Cerebellar cortex (tissue), 1 donor: ENCODE measurements at places on chromosomes 3 and 15.
A peak's percentile ranks its signal among the peaks of the same experiment; 100 is the strongest.

DNA sequence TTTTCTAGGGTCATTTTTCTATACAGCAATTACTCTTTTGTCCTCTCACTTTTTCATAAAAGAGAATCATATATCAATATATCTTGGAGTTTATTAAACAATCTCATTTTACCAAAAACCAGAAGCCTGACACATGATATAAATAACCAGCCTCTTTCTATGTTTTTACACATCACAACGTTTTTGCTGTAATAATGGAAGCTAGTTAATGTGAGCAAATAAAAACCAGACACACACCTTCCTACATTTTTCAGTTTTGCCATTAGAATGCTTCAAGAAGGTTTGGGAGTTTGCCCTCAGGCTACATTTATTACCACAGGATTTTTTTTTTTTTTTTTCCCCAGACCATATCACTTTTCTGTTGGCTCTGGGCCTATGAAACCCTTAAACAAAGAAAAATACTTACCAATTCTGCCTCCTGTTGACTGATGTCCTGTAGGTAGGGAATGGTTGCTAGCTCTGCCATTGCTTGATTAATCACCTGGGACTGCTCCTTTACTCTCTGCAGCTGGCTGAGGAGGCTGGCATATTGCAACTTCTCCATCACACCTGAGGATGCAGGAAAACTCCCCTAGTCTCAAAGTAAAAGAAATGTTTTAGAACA is 165.5 kb downstream of the ECT2 start:
- DNase-seq, result no peak

DNA sequence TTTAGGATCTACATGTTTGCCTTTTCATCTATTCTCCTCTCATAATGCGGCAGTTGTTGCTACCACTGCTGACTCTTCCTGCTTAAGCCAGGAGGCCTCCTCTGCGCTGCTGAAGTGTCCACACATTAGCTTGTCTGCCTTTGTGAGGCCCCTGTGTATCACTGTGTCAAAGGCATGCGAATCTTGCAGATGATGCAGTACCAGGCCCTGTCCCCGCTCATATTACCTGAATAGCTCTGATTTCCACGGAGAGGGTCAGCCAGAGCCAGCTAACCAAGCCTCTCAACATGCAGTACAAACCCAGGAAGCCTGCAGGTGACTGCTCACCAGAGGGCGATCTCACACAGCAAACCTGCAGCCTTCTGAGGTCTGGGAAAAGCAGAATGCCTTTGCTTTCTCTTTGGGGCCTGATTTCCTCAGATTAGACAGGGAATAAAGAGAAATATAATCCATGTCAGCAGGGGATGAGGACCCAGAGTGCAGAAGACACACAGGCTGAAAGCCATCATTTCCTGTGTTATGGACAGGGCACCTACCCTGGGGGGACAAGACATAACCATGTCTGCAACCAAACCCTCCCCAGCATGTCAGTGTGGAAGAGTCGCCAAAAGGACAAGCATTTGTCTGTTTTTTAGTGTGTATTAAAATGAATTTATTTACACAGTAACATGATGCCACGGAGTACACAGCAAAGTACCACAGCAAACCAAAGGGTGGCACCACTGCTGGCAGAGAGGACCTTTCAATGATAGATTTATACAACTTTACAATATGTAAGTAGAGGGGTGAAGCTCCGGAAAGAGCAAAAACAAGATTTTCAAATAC is 36.8 kb upstream of the TSPAN3 start:
- DNase-seq, result peak; percentile 82

DNA sequence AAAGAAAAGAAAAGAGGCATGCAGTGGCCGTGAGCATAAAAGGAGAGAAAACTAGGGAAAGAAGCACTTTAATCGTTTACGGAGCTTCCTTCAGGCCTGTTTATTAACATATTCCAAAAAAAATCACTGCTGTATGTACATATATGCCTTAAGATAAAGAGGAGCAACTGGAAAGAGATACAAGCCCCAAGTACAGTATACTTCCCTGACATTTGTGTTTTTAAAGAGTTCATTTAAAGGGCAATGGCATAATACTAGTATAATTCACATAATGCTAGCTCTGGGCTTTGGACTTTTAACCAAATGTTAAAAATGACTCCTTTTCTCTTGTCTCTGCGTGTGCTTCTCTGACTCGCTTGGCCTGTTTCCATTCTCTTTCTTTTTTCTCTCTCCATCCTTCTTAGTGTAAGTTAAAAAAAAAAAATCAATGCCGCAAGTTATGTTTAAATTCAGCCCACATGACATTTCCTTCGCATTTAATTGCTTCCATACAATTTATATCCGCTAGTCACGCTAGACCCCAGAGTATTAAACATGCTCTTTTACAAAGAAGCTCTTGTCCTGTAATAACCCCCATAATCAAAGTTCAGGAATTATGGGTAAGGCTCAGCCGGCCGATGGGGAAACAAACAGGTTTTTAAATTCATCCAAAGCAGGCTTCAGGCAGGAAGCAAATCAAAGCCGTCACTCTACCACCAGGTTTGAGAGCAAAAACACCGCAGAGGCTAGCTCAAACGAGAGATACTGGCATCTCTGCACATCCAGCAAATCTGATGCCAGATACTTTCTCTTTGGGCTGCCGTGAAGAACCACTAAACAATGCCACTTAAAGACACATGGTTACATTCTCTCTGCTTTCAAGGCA is 19.4 kb downstream of the WWTR1 start:
- no peak for DNase-seq

DNA sequence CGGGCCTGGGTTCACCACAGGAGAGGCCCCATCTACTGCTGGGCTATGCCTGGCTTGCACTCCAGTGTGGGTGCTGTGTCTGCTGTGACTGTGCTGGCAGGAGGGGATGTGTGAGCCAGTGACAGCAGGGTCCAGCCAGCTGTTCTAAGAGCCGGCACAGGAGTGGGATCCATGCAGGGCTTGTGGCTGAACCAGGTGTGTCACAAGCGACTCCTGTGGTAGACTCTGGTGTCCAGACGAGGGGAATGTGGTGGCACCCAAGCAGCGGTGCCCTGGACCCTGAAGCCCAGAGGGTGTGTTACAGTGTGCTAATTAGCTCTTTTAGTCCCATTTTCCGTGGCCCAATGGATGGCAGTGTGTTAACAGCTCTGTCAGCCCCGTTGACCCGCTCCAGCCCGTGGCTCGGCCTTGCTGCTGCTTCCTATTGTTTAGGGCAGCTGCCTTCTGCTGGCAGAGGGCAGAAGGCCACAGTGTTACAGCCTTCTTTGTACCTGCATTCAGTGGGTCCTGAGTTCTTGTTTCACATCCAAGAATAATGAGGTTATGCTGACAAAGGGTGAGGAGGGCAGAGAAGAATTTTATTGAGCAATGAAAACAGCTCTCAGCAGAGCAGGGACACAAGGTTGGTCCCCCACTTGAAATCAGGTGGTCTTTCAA is 78.5 kb upstream of the RNU6-1 start:
- no peak for DNase-seq

- DNase-seq, result no peak
Measured at GRCh38 chr3:170773682-170774425, 96.1 kb downstream of the RPL22L1 start.

GRCh38 chr15:28974142-28974541 is 88.4 kb downstream of the APBA2 start:
- no peak for DNase-seq

DNA sequence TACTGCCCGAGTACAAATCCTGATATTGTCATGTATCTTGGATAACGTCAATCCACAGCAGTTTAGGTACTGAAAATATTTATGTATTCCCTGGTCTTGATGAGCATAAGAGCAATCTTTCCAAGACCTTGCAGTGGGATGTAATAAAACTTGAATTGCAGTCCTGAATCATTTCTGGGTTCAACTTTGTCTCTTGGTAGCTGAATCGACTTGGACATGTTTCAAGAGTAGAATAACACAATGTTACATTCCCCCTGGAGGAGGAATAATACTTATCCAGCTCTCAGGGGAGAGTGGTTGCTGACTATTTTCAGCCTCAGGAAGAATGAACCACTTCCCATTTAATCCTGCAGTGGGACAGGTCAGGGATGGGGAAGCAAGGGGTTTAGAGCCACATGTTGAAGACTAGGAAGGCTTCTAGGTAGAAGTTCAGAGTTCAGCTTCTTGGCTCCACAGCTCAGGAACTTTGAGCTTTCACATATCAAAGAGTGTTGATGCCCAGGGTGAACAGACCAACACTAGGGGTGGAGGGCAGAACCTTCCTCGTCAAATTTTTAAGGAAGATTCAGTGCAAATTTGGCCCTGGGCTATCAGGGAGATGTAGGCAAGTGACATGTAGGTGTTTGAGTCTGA is 43.4 kb upstream of the GPD1L start:
- no peak for DNase-seq

GRCh38 chr3:100073049-100073713 is 41.1 kb downstream of the FILIP1L start:
- no peak for DNase-seq

DNA sequence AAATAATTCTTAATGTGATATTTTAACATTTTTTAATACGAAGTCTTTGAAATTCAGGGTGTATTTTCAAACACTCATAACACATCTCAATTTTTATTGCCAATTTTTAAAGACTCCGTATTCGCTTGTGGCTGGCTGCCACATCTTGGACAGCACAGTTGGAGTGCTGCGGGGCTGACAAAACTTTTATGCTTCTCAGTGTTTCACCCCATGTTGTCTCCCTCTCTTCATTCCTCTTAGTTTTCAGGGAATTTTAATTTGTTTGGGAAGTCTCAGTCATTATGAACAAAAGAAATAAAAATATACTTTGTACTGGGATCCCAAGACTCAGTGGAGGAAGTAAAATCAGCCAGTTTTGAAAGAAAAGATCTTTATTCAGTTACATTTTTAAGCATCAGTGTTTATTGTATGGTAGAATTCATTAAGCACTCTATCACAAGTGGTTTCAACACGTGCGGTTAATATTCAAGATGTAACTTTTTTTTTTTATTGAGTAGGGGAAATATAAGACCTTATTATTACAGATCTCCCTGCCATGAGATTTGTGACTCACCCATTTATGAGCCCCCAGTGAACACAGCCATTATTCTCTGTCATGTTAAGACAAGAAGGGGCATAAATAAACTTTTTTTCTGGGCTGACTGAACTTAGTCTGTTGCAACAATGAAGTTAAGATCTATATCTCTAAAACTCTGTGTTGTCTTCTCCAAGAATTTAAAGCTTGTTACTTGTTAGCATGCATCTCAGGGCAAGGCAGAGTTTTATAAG is 26.8 kb downstream of the KAT2B start:
- no peak for DNase-seq

DNA sequence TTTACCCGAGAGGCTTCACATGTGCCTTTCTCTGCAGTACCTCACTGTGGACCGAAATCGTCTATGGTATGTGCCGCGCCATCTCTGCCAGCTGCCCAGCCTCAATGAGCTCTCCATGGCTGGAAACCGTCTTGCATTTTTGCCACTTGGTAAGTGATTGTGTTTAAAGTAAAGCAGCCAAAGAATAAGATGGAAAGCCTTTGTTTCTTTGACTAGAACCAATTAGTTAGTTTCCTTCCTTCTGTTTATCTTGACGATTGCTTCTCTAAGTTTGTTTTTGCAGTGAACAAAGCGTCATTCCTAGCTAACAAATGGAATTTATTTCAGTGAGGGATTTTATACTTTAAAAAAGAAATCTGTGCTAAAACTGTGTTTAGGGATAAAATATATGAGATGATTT is 82.7 kb downstream of the LRRC28 start:
- no peak for DNase-seq

DNA sequence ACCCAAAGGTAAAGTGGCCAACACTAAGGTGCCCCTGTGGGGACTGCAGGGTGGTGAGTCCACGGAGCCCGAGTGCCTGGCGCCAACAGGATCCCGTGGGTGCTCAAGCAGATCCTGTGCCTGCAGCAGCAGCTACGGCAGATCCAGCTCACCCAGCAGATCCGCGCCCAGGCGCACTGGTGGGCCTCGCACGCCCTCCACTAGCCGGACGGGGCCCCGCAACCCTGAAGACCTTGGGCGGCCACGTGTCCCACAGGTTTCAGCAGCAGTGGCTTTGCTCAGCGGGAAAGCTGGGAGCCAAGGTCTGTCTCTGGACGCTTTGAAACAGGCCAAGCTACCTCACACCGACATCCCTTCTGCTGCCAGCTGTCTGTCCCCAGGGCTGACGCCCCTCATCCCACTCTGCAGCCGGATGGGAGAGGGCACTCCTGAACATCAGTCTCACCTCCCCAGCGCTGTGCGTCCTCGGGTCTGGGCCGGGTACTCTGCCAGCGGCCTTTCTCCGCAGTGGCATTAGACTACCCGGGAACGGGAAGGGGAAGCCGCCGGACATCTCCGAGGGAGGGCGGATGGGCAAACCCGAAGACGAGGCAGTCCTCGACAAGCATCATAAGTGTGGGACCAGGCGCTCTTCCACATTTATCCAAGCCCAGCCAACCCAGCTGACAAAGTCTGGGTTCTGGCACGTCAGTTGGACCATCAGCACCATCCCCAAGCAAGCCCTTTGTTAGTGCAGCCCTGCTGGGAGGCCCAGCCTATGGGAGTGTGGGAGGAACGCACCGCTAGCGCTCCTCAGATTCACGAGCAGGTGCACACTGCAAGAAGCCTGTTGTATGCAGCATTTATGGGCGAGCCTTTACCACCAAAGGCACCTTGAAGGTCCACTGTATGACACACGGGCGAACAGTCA is 212.6 kb upstream of the UBE2E2 start:
- no peak for DNase-seq

DNA sequence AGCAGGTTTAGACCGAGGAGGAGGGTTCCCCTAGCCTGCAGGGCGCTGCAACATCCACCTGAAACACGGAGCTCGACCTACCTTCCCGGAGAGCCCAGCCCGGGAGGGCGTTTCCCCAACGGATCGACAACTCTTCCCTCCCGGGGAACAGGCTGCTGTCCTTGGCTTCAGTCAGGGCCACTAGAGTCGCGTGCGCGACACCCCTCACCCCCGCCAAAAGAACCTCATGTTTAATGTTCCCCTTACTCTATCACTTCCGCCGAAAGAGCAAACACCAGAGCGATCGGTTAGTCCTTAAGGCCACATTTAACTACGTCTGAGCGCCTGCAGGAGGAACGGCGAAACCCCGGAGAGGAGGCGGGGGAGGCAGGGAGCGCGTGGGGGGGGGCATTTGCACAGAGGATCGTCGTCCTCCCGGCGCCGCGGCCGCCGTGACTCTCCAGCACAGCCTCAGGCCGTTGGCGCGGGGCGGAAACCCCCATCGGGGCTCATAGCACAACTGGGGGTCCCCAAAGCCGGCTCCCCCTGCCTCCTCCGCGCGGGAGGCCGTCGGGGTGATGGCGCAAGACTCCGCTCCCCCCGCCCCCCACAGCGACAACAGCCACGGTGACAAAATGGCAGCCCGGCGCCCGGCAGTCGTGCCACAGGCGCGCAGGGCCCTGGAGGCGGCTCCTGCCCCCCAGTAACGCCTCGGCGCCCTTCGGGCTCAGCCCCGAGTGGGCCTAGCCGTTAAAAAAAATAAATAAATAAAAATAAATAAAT is 3.2 kb downstream of the ANP32A start:
- DNase-seq, result peak; percentile 68

GRCh38 chr3:132964266-132964665 is 73.9 kb upstream of the TMEM108 start:
- no peak for DNase-seq

DNA sequence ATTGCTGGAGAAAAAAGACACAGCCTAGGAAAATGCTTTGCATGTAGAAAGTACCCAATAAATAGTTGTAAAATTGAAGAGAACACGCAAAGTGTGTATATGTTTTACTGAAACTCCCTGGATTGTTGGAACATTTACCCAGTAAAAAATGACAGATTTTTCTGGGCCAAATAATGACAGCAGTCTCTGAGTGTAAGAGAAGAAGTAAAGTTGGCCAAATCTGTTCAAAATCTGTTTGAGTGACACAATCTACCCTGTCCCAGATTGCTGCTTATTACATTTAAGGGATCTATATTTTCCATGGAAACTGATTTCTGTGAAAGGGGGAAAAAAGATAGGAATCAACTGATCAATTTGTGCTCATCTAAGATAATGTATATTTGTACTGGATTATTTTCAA is 267.9 kb downstream of the TUSC7 start:
- DNase-seq, result no peak
